ENCODE measurements at places on chromosomes 3 and 15.

DNA sequence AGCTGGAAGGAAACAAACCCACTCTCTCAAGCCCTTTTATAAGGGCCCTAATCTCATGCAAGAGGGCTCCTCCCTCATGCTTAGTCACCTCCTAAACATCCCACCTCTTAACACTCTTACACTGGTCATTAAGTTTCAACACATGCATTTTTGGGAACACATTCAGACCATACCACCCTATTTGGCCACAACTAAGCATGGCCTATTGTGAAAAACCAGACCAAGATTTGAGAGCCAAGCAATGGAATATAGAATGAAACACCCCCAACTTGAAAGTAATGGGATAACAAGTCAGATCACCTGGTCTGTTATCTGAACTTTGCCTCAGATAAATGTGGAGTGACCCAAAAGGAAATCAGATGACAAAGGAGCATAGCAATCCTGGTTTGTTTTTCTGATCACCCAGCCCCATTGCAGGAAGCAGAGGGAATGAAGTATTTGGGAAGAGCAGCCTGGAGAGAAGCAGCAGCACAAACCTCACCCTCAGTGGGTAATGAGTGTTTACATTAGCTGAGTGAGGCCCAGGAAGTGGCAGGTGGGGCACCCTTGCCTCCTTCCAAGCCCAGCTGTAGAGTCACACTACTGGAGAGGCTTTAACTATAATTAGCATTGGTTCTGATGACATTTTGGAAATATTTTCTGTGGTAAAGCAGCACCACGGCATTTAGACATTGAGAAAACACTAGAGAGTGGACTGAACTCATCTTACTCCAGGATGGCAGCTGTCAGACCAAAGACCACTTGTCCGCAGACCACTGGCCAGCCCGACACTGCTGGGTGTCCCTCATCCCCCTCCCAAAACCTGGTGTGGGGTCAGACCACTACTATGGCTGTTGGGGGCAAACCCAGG lies 48.8 kb upstream of the PRTG start:
- DNase-seq: no peak

- no peak for DNase-seq
These were observed 10.5 kb downstream of the ABI3BP start for GRCh38 chr3:100982710-100983109.

DNA sequence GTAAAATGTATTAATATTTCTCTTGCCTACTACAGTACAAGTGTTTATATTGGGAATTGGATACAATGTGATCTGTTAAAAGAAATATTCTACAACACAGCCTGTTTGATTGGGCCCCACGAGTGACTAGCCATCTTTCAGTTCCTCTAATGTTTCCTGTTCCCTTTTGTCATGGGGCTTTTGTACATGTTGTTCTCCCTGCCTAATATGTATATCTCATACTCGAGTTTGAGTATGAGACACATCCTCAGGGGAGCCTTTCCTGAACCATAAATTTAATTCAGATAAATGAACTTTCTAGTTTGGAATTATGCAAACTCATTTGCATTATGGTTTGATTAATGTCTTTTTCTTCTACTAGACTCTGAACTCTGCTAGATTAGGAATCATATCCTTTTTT lies 65.5 kb downstream of the MEF2A start:
- DNase-seq: no peak

DNA sequence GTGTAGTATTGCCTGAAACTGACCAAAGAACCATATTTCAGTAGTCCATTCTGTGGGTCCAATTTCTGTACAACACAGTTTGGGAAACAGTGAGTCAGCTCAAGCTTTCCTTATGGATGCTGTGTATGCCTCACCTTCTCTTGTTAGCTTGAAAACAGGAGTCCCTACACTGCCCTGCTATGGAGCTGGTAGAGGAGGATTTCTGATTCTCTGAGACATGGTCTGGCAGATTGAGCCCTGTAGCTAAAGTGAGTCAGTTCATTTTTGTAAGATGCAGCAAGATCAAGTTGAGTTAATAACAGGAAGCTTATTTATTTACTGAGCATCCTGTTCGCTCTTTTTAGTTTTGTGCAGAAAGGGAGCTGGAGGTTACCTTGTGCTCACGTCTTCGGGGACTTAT lies 424.1 kb upstream of the RBMS3 start:
- DNase-seq: no peak

- DNase-seq: no peak
These were observed 862.5 kb downstream of the CADM2 start for GRCh38 chr3:85821130-85821756.

GRCh38 chr3:126956866-126957650 lies 25.9 kb upstream of the PLXNA1 start:
- no peak for DNase-seq

GRCh38 chr3:149224736-149225594 lies 3.3 kb upstream of the CP start:
- DNase-seq: no peak

Measured in stimulated activated CD8-positive, alpha-beta memory T cell treated with anti-CD3 and anti-CD28 coated beads, Interleukin-4, amount 100 ng/mL, for 1 hour (primary cell).